ENCODE measurements at places on chromosomes 3 and 15. TPM values are rescaled to one million over a fixed set of nuclear protein-coding genes. Genes with fewer than 3 reads are reported as not detected.

DNA sequence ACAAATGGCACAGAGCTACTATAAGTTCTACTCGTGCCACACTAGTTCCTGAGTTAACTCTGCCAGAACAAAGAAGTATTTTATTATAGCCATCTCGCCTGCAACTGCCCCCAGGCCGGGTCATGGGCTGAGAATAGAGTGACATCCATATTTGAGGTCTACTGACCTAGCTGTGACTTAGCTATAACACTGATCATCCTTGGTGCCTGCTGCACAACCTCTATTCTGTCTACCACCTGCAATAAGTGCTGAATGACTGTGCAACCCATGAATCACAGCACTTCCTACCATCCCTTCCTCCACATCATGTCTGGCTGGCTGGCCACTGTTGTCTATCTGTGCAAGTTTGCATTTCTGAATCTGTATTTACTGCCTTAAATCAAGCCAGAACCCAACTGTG lies 506.5 kb upstream of the TBL1XR1 start:
- no peak for DNase-seq

GRCh38 chr3:45962033-45962432 lies 18.8 kb downstream of the CXCR6 start:
- DNase-seq = no peak

DNA sequence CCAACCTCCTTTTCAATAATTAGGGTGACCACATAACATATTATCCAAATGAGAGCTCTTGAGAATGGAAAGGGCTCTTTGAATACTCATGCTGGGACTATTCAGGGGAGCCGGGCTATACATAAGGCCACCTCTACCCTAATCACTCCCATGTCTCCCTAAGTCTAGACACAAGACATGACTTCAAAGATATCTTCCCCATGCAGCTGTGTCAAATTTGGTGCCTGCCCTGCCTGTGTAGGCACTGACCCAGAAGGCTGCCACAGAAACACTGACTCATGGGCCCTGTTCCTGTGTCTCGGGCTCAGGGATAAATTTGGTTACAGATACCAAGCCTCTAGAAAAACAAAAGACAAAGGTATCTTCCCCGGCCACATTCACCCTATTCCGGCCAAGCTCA lies 70.3 kb downstream of the MYLK start:
- no peak for DNase-seq

- DNase-seq = no peak
Measured at GRCh38 chr3:183548262-183548769, 7.2 kb downstream of the KLHL6 start.

DNA sequence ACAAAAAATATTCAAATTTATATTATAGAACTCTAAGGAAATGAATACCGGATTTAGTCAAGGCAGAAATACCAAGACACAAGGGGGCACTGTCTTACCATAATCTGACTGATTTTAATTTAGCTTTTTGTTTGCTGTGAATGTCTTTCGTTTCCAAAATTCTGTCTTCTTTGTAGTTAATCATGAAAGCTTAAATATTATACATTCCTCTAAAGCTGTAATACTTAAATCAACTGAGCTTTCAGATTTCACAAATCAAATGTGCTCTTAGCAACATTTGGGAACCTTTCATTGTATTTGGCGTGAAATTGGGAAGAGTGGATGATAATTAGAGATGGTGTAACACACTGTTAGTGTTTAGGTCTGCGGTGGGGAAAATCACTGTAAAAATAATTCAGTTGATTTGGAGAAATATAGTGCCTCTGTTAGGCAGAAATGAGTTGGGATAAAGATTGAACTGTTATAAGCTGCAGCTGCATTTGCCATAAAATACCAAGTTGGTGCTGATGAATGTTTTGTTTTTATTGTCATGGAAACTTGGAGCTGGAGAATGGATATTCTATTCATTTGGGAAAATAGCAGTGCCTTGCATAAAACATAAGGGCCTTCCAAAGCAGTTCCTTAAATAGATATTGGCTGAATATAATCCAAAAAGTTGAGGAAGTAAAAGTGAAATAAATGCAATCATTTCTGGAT lies 228.2 kb downstream of the TCF12 start:
- no peak for DNase-seq

DNA sequence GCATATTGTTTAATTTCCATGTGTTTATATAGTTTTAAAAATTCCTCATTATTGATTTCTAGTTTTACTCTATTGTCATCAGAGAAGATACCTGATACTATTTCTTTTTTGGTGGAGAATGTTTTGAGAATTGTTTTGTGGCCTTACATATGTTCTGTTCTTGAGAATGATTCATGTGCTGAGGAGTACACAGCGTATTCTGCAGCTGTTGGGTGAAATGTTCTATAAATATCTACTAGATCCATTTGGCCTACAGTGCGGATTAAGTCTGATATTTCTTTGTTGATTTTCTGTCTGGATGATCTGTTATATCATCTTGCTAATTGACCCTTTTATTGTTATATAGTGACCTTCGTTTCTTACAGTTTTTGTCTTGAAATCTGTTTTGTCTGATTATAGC lies 109.7 kb downstream of the UBE2E2 start:
- DNase-seq = no peak

- DNase-seq = no peak
Measured at GRCh38 chr3:127452321-127452821, 138.2 kb downstream of the TPRA1 start.

GRCh38 chr15:85825118-85825517 lies 30.4 kb upstream of the KLHL25 start:
- no peak for DNase-seq

Gene TADA3
- polyA plus RNA-seq = 75.7 TPM

Gene XCR1
- polyA plus RNA-seq = 0.07 TPM

Gene GOLGA8O
- 0.08 TPM for polyA plus RNA-seq

- DNase-seq = no peak
Measured at GRCh38 chr3:163562625-163563024, 1515.7 kb downstream of the SI start.

- no peak for DNase-seq
Measured at GRCh38 chr15:76863693-76864092, 41.4 kb downstream of the SCAPER start.

DNA sequence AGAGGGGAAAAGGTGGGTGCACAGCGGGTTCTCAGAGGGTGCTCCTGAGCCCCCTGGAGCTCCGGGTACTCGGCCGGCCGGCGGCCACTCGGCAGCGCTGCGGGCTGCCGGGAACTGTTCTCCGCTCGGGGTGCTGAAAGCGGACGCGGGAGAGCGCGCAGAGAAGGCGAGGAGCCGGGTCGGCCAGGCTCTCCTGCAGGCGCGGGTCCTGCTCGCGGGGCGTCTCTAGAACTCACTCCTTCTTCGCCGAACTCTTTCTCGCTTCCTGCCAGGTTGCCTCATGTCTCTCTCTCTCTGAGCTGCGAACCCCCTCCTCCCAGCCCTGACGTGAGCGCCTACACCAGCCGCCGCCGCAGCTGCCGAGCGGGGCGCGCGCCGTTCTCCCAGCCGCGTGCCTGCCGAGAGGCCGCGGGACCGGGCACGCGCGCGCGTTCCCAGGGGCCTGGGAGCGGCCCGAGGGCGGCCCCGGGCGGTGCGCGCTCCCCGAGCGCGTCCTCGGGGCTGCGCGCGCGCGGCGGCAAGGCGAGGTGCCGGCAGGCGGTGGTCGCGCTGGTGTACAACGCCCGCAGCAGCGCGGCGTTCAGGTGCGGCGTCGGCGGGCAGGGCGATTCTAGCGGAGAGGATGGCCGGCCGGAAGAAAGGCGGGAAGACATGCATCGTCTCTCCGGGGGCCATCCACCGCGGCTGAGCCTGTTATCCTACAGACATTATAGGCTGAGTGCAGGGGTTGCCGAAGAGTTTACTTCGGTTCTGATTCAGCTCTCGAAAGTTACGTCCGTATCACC lies at the start of gene PEX5L:
Gene PEX5L (minus strand): TSS at position 267 of the 785 bp plus-strand sequence. CDS start 338 bp downstream, outside the sequence.
- DNase-seq = peak; percentile 54

Gene PATL2
- 0.23 TPM for polyA plus RNA-seq

GRCh38 chr3:161042023-161042501 lies 63.1 kb downstream of the B3GALNT1 start:
- no peak for DNase-seq

- no peak for DNase-seq
Measured at GRCh38 chr3:118772547-118773011, 262.1 kb downstream of the IGSF11 start.

DNA sequence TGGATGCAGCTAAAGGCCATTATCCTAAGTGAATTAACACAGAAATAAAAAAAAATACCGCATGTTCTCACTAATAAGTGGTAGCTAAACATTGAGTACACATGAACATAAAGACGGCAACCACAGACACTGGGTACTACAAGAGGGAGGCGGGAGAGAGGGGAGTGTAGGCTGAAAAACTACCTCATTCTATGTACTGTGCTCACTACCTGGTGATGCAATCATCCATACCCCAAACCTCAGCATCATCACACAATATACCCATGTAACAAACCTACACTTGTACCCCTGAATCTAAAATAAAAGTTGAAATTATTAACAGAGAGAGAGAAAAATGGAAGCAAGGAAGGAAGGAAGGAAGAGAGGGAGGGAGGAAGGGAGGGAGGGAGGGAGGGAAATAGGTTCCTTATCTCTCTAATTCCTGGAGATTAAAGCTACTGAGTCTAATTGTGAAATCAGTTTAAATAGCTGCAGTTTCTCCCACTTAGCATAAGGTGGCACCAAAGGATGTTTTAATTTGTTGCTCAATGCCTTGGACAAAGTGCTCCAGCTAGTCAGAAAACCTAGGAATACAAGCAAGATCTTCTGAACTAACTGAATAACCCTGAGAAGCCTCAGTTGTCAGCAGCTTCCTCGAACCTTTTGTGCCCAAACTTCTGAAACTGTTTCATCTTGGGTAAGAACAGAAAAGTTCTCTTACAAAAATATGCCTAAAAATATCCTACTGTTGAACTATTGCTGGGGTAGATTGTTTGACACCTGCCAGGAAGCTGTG lies 79.4 kb upstream of the ATP11B start:
- no peak for DNase-seq

DNA sequence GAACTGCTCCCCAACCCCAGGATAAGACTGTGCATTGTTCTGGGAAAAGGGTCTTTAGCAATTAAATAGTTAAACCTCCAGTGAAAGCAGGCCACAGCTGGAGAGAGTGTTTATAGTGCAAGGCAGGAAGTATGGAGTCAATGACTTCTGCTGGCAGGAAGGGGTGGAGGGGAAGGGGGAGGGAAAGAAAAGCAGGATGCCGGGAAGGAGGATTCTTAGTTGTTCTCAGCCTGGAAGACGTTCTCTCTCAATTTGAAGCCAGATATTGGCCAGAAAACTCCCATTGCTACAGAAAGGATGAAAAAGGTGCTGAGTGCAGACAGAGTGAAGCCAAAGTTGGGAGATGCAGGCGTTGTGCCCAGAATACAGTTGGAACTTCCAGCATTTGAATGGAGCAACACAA lies 35.7 kb upstream of the ACTL6A start:
- DNase-seq = peak; percentile 61

Gene FGF7
- polyA plus RNA-seq = 2.9 TPM

DNA sequence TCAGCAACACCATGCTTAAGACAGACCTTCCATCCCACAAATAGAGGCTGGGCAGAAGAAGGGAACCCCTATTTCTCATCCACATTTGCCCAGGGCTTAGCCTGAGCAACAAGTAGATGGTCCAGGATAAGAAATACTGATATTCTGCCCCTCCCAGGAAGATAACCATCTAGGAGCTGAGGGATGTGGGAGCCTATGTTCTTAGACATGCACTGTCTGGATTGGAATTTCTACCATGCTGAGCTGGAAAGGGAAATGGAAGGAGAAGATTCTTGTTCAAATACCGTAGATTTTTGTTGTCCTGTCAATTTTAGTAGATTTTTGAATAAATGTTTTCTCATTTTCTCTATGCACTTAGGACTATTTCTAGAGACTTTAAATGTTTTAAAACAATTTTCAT lies 450.7 kb upstream of the SEMA6D start:
- DNase-seq = no peak

GRCh38 chr3:112667599-112667998 lies 26.7 kb upstream of the CCDC80 start:
- DNase-seq = no peak

DNA sequence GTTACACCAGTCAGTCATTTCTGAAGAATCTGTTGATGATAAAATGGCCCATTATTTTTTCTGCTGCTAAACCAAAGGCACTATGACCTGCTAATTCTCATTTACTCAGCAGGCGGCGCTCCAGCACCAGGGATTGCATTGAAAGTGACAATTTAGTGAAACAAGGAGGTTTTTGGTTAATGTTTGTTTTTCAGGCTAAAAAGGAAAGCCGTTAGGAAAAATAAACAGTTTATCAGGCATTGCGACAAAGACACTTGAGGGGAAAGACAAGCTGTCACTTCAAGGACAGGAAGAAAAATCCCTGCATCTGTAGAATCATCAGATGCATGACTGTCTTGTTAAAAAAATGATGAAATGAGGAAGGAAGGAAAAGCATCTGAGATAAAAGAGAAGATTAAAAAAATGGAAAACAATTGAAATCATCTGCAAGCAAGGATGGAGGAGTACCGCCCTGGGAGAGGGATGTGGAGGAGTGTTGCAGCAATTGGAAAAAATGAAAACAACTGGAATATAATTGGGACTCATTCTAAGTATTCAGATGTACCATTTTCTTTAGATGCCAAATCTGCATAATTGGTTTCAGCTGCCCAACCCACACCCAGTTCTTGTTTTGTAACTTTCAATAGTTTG lies 54.0 kb downstream of the NR1D2 start:
- peak; percentile 76 for DNase-seq

GRCh38 chr15:40769274-40770146 lies at the start of gene C15orf62:
Gene C15orf62 (plus strand): TSS chr15:40769980. CDS start chr15:40770496, 516 bp downstream.
- DNase-seq = peak; percentile 43

GRCh38 chr3:32104492-32104891 lies 1.9 kb upstream of the GPD1L start:
- no peak for DNase-seq

Gene CXCR6
- not detected for polyA plus RNA-seq

DNA sequence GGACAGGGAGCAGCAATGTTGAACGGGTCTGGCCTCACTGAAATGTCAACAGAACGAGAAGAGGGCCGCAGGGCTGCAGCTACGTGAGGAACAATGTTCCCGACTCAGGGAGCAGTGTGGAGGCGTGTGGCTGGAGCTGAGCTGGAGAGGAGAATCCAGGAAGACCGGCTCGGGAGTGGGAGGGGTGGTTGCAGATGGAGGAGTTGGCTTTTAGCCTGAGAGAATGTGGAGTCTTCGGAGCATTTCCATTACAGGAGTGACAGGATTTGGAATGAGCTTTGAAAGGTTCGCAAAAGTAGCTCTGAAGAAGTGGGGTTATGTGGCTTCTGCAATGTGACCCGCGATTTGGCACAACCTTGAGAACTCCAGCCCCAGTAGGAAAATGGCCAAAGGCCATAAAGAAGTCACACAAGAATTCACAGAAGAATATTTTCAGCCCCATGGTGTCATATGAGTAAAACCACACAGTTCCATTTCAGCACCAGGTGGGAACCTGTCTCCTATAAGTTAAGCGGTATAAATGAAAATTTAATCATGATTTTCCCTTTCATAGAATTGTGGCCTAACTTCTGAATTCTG lies 78.8 kb upstream of the NSMCE3 start:
- no peak for DNase-seq

- DNase-seq = no peak
Measured at GRCh38 chr3:54257125-54257720, 134.9 kb downstream of the CACNA2D3 start.

GRCh38 chr15:45164914-45165313 lies 22.9 kb downstream of the SHF start:
- DNase-seq = no peak

Data from psoas muscle (tissue), 8 donors.